Head of caudate nucleus (tissue), 42 donors: ENCODE measurements at places on chromosomes 3 and 15.

GRCh38 chr3:149018247-149018646 lies 26.9 kb downstream of the GYG1 start:
- DNase-seq, result no peak

- DNase-seq, result no peak
Measured at GRCh38 chr3:71560665-71561064, 22.9 kb downstream of the FOXP1 start.

GRCh38 chr3:15638193-15638890 lies 36.8 kb downstream of the BTD start:
- no peak for DNase-seq

DNA sequence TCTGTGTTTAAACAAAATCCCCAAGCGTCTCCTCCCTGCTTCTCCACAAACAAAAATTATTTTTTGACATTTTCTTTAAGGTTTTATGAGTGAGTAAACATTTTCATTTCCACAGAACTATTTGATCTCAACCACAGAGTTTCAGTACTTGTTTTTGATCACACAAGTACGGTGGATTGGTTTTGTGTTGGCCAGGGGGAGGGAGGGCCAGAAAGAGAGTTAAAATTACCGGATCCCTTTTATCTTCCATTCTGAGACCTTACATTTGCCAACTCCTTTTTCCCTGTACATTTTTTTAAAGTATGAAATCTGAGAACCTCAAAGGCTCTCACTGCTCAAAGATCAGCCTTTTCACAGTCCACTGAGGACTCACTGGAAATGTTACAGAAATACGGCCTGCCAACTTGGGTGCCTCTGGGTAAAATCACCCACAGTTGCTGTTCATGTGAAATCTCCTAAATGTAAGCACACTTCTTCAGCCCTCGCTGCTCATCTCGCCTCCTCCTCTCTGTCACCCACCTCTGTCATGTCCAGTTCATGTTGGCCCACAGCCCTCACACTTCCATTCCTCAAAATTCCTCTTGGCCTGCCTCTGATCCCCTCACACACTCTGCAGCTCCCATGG lies 1.7 kb downstream of the HOMER2 start:
- DNase-seq, result no peak

DNA sequence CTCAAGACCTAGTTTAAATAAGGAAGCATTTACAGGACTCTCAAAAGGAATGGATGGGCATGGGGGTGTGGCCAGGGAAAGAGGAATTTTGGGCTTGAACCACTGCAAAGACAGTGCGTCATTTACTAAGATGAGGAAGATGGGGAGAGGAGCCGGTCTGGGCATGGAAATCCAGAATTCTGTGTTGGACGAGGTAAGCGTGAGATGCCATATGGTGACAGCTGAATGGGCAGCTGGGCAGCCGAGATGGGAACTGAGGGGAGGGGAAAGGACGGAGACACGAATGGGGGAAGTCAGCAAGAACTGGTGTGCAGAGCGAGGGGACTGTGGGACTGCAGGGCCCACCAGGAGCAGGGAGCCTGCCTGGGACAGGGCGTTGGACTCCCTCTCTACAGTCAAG lies 24.2 kb downstream of the TMEM44 start:
- no peak for DNase-seq

DNA sequence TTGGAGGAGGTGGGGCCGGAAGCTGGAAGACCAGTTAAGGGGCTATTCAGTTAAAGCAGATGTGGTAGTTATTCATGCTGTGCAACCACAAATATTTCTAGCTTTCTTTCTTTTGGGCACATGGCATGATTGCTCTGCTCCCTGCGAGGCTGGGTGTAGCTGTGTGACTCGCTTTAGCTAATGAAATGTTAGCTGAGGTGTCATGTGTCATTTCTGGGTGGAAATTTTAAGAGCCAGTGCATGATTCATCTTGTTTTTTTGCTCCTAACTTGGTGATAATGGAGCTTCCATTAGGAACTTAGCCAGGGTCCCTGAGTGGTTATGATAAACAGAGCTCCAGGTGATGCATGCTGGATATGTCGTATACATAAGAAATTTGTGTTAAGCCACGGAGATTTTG lies 300.6 kb downstream of the SATB1 start:
- no peak for DNase-seq

- no peak for DNase-seq
Measured at GRCh38 chr3:134797057-134797740, 2.1 kb downstream of the EPHB1 start.

- DNase-seq, result no peak
Measured at GRCh38 chr3:64120876-64121275, 97.6 kb upstream of the PSMD6 start.

GRCh38 chr15:30923429-30923828 lies 19.7 kb downstream of the FAN1 start:
- DNase-seq, result peak; percentile 91

DNA sequence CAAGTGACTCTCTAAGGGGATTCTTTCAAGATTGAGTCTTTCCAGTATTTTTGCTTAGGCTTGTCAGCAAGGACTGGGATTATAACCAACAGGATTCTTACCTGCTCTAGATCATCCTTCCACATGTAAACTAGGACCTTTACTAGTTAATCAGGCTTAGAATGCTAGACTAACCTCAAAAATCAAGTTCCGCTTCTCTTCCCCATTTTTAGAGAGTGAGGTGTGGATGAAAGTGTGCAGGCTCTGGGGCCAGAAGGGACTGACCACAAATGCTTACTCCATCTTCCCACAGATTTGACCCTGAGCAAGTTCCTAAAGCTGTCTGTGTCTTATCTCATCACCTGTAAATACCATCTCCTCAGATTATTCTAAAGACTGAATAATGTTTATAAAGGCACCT lies 89.5 kb upstream of the IL12A start:
- no peak for DNase-seq

DNA sequence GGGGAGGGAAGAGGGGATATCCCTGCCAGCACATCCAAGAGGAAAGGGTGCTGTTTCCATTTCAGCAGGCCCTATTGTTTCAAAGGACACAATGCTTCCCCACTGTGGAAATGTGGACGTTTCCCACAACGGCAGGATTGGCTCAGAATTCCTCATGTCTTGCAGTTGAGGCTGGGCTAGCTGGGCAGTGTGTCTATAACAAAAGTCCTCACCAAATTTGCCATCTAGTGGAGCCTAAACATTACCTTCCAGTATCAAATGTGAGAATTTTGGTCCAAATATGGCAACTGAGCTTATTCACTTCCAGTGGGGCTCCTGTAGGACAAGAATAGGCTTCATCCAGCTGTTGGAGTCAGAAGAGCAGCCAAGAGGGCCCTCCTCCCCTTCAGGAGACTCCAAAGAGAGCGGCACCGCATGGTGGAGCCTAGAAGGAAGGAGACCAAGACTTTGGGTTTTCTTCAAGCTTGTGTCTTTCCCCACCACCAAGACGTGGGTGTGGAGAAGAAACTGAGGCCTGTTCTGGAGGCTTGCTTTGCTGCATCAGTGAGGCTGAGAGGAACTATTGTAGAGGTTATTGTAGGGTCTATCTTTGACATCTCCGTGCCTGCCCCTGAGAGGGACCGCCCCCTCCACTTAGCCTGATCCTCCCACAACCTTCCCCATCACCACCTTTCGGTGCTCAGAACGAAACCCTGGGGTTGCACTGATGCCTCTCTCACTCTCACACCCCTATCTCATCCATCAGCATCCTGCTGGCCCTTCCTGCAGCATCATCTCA lies 45.3 kb upstream of the SLCO2A1 start:
- no peak for DNase-seq

DNA sequence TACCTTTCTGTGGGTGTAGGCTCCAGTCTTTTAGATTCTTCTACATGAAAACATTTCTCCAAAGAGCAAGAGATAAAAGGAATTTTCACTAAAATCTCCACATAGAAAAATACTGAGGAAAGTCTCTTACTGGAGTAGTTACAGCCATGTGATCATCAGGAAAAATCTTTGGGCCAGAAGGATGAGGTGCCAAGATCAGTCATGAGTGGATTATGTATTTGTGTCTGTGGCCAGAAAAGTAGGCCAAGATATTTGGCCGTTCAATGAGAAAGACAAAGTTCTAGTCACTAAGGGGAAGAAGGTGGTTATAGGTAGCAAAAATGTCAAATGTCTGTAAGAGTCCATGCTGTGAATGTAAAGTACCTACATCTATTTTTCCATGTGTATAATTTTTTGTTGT lies 339.3 kb downstream of the NSUN3 start:
- DNase-seq, result no peak

DNA sequence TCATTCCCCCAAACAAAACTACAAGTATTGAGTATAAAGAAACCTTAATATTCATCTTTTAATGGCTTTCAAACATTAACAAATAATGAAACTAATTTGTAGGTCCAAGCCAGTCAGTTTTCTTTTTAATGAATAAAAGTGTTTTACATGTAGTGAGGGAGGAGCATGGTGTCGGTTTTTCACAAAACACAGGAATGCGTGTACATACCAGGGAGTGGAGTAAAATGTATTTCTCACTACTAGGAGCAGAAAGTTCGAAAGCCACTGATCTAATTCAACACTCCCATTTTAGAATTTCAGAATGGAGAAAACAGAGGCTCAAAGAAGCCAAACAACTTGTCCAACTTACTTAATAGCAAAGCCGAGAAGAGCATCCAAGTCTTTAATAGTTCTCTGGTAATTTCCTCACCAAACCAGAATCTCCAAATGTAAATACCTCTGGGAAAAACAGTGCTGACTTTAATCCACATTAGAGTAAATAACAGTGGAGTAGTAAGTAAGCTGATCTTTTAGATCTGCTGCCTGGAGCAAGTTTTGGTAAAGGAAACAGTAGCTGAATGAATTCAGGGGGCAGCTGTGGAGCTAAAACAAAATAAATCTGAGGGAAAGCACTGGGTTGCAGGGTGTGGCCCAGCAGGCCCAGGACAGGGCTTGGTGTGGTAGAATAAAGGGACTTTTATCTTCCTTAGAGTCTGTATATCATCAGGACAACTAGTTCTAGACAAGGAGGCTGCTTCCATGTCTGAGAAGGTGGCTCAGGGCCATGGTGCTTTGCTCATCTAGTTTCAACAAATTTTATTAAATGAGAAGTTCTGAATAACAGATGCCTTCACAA lies 7.9 kb downstream of the ANP32A start:
- DNase-seq, result no peak

- DNase-seq, result no peak
Measured at GRCh38 chr15:98315971-98316370, 332.4 kb upstream of the IGF1R start.

DNA sequence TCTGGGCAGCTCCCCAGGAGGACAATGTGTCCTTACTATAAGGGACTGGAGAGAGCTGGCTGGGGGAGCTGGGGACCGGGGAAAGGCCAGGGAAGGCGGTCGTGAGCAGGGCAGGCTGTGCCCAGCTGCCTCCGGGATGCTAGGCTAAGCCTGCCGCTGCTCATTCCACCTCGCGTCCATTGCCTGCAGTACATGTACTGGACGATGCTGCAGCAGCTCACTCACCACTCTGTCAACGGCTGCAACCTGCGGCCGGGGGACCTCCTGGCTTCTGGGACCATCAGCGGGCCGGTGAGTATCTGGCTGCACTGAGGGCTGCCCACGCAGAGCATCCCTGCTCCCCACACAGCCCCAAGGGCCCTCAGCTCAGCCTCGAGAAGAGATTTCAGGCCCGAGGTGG lies 27.1 kb downstream of the FAH start:
- DNase-seq, result no peak

GRCh38 chr3:133659806-133660205 lies 1.9 kb downstream of the TOPBP1 start:
- DNase-seq, result no peak

DNA sequence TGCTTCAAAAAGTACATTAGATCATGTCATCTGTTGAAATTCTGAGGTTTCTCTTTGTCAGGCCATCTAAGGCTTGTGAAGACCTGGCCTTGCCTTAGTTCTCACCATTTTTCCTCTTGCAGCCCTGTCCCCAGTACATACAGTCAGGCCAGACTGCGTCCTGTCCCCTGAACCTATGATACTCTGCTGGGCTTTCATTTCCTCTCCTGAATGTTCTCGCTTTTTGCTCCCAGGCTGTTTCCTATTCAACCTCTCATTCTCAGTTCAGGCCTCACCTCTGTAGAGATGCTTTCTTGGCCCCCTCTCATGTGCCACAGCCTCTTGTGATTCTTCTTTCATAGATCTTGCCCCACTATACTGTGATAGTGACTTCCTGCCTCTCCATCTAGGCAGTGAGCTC lies 648.8 kb upstream of the KCNMB2 start:
- DNase-seq, result no peak

GRCh38 chr3:15159501-15160136 lies 46.4 kb upstream of the CAPN7 start:
- no peak for DNase-seq

DNA sequence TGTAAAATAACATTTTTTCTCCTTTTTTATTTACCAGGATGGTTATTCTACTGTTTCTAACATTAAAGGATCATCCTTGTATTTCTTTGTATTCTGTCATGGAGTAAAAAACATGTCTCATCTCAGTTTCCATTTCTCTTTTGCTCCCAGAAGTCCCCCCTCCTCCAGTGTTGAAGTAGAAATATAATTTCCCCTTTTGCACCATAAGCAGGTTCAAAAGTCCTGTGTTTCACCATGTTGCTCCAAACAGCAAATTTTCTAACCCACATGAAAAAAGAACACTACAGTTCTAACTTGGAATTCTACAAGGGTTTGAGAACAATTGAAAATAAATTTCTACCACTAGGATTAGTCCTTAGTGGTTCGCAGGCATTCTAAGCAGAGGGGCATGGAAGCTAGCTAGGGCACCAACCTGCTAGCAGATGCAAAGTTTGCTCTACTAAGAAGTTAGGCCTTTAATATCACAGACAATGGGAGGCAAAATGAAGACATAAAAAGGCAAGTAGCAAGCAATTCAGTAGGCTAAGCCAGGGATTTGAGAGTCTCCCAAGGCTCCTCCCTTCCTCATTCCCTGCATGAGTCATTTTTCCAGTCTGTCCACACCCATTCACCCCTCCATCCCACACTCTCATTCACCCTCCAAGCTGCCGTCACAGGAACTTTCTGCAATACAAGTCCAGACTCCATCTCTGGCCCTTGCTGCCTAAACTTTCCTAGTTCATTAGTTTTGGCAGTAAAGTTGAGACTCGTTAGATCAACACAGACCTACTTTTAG lies 2.3 kb upstream of the MBNL1 start:
- no peak for DNase-seq

GRCh38 chr3:172213200-172213599 lies 173.8 kb downstream of the FNDC3B start:
- DNase-seq, result no peak

DNA sequence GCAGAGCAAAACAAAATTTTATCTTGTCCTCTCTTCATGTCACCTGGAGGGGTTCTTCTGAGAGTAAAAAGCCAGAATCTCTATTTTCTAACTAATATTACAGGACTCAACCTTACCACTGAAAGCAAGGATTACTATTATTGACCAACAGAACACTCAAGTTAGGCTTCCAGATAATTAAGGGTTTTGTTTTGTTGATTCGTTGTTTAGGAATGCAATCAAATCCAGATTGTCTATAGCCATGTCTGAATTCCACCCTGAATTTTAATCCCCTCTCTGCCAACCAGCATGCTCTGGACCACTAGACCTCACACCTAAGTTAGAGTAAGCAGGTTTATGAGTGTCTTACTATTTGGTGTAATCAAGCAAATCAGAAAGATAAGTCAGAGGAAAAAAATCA lies 90.7 kb downstream of the PEAK1 start:
- DNase-seq, result no peak

GRCh38 chr3:143349455-143349854 lies 229.9 kb downstream of the CHST2 start:
- DNase-seq, result no peak

- DNase-seq, result no peak
Measured at GRCh38 chr3:148289159-148289558, 408.5 kb upstream of the AGTR1 start.
